ENCODE measurements at places on chromosomes 7 and 10.

- no peak for DNase-seq
Observed at GRCh38 chr10:75477680-75478079, 46.3 kb downstream of the LRMDA start.

DNA sequence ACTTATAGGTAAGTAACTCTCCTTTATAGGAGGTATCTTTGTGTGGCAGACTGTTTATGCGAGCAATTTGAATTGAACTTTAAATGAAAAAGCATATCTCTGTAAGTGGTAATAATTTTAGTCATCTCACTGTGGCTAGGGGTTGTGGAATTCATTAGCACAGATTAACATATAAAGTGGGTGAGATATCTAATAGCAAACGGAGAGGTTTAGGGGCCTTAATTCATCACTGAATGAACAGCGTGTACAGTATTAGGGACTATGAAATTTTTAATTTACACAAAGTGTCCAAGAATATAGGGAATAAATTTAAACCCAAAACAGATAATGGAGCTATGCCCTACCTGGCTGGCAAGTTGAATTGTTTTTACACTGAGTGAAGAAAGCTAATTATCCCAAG is 15.7 kb upstream of the FAM204A start:
- no peak for DNase-seq

DNA sequence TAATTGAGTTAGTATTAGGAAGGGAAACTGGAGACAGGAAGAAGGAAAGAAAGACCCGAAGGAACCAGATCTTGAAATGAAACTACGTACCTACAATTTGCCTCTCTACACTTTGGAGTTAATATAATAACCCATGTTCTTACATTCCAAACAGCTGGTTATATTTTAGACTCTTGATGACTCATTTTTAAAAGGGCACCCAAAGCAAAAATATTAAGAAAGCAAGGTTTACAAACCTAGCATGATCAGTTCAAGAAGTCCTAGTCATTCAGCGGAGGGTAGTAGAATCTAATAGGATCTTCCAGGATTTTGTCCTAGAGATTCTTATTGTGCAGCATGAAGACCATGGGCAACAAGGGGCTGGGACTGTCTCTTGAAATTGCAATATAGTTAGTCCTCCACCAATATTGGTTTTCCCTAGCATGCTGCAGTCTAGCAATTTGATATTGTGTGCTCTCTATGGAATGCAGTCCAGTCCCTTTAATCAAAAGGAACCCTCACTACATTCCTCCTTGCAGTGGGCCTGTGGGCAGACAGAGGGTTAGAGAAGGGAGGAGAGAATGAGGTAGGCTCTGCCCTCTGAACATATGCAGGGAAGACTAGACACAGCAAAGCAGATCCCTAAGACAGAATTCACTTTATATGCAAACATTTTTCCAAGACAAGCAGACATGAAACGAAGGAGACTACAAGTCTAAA is 230.3 kb downstream of the INHBA start:
- DNase-seq, result no peak

- DNase-seq, result no peak
Observed at GRCh38 chr7:40393660-40394059, 258.9 kb downstream of the SUGCT start.

DNA sequence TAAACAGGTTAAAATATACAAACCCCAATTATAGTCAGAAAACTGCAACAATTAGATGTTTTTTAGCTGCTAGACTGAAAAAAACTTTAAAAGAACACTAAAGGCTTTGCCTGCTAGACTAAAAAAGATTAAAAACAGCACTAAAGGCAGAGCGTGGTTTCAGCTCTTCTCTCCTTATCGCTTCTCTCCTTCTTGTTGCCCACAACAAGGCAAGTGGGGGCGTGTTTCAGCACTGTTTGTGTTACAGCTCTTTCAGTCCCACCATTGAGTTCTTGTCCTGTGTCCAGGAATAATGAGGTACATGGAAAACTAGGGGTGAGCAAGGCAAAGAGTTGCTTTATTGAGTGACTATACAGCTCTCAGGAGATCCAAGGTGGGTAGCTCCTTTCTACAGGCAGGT is 112.3 kb downstream of the HPSE2 start:
- DNase-seq, result no peak

DNA sequence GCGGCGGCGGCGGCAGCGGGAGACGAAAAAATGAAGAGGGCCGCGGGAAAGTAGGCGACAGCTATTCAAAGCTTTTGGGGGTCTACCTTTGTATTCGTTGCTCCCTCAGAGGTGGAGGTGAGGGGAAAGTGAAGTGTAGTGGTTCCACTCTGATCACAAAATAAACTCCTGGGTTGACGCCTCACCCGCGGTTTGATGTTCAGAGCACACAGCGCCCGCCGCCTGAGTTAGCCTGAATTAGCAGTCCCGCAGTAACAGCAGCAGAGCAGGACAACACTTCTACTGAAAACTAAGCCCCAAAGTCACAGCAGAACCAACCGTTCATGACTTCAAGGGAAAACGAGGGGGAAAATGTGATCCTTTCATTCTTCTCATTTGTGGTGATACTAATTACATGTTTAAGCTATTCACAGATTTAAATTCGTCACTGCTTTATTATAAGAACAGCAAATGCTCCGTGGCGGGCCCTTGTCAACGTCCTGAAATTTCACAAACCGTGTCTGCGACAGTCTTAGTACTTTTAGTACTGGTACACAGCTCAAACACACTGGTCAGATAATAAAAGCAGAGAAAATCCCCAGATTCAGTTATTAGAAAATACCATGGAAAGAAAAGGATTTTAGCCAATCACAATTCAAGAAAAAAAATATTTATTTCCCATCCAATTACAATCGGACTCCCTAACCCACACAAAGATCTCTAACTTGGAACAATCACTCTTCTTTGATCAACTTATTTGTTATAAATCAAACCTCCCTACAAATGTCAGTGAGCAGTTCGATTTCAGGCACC is 563 bp upstream of the JMJD1C start:
- DNase-seq, result no peak

- no peak for DNase-seq
Observed at GRCh38 chr10:677750-678661, 11.5 kb downstream of the DIP2C start.

DNA sequence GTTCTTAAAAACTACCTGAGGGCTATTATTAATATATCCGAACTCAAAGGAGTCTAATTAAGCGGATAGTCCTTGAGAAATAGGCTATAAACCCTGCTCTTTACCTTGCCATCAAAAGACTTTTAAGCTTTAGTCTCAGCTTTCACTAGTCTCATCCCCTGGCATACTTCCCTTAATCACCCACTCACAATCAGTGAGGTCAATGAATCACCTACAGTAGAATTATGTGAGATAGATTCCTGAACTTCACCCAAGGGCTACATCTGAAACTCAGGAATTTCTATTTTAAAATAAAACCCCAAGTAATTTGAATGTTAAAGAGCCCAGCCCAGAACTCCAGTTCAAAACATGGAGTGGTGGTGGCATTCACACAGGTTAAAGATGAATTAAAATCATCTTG is 108.7 kb downstream of the ETV1 start:
- DNase-seq, result no peak

DNA sequence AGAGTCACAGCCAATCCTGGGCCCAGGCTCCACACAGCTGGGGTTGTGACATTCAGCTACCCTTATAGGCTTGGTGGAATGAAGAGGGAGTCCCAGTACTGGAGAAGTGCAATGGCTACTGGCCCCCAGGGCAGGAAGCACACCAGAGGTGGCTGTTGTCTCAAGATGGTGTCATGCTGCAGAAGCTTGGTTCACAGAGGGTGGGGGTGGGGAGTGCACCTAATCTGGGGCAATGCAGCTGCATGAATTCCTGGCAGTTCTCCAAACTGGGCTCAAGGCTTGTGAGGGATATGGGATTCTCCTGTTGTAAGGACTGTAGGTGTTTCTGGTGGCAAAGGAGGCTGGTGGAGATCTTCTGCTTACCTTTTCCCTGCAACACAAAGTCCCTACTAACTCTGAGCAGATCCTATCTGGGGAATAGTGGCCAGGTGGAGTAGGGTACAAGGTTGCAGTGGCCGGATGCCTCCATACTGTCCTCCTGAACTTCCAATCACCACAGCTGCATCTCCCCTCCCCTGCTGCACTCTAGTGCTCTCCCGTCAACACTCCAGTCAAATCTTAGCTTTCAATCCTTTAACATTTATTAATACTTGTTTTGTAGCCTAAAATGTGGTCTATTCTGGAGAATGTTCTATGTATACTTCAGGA is 27.4 kb upstream of the PLA2G12B start:
- no peak for DNase-seq

DNA sequence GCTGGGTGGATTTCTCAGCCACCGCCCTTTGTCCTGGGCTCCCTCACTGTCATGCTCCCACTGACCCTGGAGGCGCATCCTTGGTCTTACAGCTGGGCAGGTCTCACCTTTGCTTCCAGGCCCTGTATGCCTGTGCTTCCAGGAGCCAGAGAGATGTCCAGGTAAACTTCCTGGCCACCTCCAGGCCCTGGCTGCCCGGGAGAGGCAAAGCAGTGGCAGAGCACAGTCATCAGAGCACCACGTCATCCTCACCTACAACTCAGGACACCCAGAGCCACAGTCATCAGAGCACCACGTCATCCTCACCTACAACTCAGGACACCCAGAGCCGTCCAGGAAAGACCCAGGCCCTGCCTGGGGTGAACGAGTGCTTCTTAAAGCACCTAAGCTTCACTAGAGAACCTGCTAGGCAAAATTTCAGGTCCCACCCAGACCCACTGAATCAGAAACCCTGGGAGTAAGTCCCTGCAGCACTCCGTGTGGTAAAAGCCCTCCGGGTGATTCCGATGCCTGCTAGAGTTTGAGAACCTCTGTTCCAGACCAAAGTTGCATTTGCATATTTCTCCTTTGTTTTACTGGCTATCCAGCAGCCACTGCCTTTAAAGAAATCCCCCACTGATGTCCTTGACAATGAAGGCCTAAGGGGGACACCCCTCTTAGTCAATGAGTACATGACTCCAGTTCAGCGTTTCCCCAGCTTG is 62.3 kb downstream of the DLG5 start:
- no peak for DNase-seq

DNA sequence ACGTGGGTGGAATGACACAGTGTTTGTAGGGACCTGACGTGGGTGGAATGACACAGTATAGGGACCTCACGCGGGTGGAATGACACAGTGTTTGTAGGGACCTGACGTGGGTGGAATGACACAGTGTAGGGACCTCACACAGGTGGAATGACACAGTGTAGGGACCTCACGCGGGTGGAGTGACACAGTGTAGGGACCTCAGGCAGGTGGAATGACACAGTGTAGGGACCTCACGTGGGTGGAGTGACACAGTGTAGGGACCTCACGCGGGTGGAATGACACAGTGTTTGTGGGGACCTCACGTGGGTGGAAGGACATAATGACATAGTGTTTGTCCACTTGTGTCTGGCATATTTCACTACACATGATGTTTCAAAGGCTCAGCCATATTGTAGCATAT is 19.3 kb downstream of the PPP2R2D start:
- DNase-seq, result no peak

GRCh38 chr7:45699726-45700390 is 125.7 kb downstream of the ADCY1 start:
- no peak for DNase-seq

DNA sequence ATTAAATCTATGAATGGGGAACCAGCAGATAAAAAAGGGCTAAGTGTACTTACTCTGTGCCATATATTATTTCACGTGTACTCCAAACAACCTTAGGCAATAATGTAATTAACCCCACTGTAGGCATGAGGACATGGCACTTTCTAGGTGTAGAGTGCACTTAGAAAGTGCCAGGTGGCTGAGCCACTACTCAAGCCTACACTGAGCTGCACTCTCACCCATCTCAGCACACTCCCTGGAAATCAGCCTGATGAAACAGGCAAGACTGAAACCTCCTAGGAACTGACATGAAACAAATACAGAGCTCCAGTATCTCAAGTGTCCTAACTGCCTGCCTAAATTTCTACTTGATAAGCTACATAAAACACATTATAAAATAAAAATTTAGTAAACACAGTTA is 147.4 kb downstream of the KMT2E start:
- no peak for DNase-seq

GRCh38 chr7:41536873-41537665 is 165.8 kb downstream of the INHBA start:
- no peak for DNase-seq

- no peak for DNase-seq
Observed at GRCh38 chr7:131341690-131342089, 14.0 kb downstream of the MKLN1 start.

DNA sequence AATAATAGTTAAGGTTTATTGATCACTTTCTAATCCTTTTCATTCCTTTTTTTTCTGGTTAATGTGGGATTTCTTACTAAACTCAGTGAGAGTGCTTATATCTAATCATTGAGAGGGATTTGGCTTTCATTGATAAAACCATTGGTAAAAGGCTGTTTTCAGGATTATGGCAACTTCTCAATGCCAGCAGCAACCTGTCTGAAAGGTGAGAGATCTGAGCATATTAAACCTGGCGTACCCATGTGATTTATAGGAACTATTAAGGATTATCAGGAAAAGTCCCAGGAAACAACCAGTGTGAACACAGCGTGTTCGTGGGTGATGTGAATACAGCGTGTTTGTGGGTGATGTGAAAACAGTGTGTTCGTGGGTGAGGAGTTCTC is 65.9 kb downstream of the PDIA4 start:
- no peak for DNase-seq

DNA sequence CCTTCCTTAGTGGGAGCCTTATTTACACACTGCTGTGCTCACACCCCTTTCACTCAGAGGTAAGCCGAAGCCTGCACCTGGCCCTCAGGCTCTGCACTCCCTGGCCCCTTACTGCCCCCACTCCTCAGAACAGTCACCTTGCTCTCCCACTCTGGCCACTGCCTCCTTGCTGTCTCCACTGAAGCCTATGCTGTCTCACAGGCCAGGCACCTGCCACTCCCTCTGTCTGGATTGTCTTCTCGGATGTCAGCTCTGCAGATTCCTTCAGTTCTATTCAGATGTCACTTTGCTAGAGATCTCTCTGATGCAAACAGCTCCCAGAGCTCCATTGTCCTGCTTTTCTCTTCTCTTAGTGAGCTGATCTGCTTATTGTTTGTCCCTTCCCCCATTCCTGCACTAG is 390.7 kb downstream of the DPP6 start:
- DNase-seq, result no peak

GRCh38 chr7:110940756-110941155 is 150.2 kb upstream of the LRRN3 start:
- DNase-seq, result no peak

DNA sequence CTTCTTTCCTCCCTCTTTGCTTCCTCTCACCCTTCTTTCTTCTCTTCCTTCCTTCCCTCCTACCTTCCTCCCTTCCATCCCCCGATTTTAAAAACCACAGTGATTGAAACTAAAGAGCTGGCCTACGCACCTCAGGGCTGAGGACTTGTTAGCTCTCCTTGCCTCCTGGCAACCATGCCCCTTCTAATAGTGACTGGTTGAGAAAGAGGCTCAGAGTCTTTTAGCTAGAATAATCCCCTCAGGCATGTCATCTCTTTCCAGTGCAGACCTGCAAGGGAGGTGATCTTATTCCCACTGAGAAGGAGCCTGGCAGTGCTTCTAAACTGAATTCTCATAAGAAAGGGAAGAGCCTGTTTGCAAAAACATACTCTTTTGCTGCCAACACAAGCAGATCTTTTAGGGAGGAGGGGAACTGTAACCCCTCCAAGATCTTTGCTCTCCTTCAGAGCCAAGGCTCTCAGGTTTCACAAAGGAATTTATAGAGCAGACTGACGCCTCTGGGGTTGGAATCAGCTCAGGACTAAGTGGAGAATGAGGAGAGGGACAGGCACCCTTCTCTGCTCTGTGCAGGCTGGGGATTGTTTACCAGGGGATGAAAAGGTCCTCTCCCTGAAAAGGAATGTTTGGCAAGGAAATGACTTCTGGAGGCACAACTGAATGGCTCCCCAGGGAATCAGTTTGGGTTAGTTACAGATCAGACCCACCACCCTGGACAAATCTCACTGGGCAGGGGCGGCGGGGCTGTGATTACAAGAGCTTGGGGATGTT is 9.4 kb upstream of the ANKRD1 start:
- no peak for DNase-seq
